Suppressor macrophage treated with lipopolysaccharide for 4 hours (primary cell): ENCODE measurements at places on chromosomes 5 and 9.

- DNase-seq = no peak
Observed at GRCh38 chr9:133355881-133356357, 368 bp downstream of the SURF1 start.

GRCh38 chr9:137460363-137461315, 1.5 kb upstream of the NSMF start:
- DNase-seq = no peak

DNA sequence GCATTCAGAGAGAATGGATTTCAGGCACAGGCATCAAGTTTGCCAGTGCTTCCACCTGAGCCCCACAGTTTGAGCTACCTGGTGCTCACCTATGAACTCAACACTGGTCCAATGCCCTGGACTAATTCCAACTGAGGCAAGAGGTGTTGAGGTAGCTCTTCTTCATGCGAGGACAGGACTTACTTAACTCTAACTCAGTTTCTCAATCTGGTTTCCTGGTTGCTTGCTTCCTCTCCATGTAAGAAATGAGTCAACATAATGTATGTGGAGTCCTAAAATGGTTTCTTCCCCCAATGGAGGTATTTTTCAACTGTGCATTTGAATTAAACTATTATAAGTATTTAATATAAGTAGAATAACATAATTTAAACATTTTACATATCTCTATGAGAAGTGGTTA, 523.6 kb upstream of the DAB2 start:
- DNase-seq = peak; percentile 27

DNA sequence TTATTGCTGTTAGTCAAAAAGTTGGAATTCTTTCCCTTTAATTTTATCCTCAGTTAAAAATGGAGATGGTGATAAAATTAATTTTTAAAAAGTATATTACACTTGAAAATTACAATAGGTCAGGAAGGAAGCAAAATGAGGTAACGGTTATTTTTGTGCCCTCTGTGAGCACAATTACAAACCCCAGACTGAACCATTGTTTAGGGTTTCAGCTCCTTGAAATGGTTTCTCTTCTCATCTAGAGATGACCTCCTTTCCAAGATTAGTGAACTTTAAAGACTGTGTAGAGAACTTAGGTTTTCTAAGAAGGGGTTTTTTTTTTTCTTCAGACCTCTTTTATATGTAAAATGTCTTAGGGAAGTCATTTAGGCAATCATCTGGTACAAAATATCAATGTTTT, 126.2 kb upstream of the CHD1 start:
- no peak for DNase-seq

DNA sequence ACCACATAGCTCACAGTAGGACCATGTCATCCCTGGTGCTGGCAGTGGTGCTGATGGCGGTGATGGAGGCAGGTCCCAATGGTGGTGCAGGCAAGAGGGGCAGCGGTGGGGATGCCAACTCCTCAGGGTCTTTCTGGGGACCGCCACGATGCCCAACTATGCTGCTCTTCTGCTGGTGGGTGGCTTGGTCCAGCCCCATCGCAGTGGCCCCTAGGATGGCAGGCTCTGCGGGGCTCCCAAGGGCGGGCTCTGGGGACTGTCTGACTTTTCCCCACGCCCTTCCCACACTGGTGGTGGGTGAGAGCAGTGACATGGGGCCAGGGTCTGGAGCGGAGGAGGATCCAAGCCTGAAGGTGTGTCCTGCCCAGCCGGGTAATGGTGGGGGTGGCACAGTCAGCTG, 288.9 kb upstream of the RIOK2 start:
- DNase-seq = no peak

DNA sequence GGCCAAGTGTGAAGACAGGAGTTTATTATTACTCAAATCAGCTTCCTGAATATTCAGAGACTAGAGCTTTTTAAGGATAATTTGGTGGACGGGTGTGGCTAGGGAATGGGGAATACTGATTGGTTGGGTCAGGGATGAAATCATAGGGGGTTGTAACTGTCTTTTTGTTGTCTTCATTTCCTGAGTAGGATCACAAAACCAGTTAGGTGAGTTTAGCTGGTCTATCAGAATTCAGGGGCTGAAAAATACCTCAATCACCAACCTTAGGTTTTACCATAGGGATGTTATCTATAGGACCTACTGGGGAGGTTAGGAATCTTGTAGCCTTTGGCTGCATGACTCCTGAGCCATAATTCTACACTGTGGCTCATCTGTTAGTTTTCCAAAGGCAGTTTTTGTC, 235.8 kb downstream of the YTHDC2 start:
- DNase-seq = no peak

GRCh38 chr9:111937781-111938426, 41.3 kb downstream of the UGCG start:
- peak; percentile 96 for DNase-seq

GRCh38 chr5:50647726-50648125, 18.7 kb upstream of the PARP8 start:
- DNase-seq = no peak

DNA sequence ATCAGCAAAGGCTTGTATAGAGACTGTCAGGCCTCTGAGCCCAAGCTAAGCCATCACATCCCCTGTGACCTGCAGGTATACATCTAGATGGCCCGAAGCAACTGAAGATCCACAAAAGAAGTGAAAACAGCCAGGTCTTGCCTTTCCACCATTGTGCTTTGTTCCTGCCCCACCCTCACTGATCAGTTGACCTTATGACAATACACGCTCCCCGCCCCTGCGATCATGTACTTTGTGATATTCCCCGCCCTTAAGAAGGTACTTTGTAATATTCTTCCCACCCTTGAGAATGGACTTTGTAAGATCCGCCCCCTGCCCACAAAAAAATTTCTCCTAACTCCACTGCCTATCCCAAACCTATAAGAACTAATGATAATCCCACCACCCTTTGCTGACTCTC, 18.6 kb upstream of the NPM1 start:
- DNase-seq = no peak

- DNase-seq = no peak
Observed at GRCh38 chr5:72141440-72142355, 34.4 kb downstream of the MAP1B start.
